Muscle of leg (tissue), 16 donors: ENCODE measurements at places on chromosomes 2 and 18. TPM values are rescaled to one million over a fixed set of nuclear protein-coding genes. Genes with fewer than 3 reads are reported as not detected.

DNA sequence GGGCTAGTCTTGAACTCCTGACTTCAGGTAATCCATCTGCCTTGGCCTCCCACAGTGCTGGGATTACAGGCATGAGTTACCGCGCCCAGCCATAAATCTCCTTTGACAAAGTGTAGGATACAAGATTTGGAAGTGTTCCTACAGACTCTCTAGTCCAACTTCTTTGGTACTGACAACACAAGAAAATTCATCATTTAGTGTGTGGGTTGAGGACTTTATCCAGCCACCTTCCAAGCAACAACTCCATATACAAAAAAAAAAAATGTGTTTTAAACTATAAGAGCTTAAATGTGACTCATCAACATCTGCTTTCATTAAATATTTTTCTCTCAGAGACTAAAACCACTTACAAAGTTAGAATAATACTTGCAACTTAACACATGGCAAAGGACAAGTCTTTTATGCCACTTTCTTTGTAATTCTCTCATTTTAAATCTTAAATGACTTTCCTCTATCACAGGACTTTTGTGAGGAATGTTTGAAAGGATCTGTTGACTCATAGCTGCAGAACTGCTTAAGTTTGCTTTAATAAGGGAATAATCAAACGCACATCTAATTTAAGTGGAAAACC, 46.2 kb upstream of the ITGAV start:
- no peak for DNase-seq

DNA sequence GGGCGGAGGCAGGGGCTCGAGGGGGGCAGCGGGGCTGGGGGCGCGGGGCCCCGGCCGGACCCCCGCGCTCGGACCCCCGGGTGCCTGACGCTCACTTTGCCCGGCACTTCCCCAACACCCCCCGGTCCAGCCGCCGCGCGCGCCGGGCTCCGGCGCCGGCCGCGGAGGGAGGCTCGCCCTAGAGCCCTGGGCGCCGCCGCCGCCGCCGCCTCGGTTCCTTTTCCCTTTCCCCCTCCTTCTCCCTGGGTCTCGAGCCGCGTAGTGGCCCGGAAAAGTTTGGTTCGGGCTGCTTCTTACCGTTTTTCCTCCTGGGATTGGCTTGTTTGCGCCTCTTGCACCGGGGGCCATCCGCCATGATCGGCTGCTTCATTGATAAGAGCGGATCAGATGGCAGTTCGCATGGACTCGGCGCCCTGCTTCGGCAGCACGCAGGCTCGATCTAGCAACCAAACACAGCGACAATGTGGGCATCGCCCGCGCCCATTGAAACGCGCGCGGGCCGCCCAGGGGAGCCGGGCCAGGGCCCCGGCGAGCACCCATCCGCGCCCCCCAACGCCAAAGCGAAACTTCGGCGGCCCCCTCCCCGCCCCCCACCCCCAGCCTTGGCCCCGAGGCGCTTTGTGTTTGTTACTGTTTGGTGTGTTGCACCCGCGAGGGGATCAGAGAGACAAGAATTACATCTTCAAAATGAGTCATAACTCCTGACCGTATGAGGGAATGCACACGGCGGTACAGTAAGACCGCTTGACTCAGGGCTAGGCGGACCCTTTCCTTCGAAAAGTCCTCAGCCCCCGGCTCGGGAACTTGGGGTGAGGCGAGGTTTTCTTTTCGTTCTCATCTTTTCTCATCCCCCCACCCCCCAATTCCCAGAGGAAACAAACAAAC, 2.7 kb downstream of the ZEB2 start:
- DNase-seq, result peak; percentile 89

Gene TTLL4
- 9.7 TPM for total RNA-seq

DNA sequence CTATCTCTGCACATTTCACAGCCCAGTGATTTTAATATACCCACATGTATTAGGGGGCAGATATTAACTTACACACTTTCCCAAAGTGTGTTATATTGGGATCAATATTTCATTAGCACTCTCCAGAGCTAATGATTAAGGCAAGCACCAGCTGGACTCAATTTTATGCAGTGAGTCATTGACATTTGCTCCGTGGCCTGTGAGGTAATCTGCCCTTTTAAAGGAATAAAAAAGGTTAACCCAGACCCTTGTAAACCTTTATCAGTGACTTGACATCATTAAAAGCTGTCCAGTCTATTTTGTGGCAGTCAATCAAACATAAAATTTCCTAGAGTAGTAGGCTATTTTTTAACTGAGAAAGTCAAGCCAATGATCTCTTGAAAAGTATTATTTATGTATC, 1870.4 kb upstream of the CELF4 start:
- no peak for DNase-seq

DNA sequence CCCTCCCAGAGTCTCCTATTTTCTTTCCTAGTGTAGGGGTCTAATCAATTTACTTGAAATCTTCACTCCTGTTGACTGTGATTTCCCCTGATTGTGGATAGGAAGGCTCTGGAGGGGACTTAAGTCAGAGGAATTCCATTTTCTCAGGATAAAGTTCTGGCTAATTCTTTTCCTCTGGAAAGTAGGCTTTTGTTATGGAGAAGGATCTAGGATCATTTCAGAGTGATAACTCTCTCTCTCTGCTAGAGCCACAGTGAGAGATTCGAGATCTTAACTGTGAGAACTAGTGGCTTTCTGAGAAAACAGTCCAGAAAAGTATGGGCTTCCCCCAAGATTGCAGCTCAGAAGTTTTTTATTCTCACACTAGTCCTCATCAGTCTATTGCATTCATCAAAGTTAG, 163.9 kb upstream of the TFPI start:
- no peak for DNase-seq

Gene CD8B2
- total RNA-seq, result 0.09 TPM

Gene ANKRD36
- 38.0 TPM for total RNA-seq

GRCh38 chr2:55106148-55106547, 55.9 kb upstream of the RTN4 start:
- DNase-seq, result no peak

Gene CDH2
- total RNA-seq, result 3.3 TPM

- DNase-seq, result peak; percentile 23
These were observed 247.9 kb downstream of the TSN start for GRCh38 chr2:122003196-122003940.

GRCh38 chr2:59957504-59957903, 596.0 kb downstream of the BCL11A start:
- no peak for DNase-seq

GRCh38 chr2:35185861-35186412, 1169.6 kb upstream of the CRIM1 start:
- no peak for DNase-seq

Gene MC4R
- 0.62 TPM for total RNA-seq

DNA sequence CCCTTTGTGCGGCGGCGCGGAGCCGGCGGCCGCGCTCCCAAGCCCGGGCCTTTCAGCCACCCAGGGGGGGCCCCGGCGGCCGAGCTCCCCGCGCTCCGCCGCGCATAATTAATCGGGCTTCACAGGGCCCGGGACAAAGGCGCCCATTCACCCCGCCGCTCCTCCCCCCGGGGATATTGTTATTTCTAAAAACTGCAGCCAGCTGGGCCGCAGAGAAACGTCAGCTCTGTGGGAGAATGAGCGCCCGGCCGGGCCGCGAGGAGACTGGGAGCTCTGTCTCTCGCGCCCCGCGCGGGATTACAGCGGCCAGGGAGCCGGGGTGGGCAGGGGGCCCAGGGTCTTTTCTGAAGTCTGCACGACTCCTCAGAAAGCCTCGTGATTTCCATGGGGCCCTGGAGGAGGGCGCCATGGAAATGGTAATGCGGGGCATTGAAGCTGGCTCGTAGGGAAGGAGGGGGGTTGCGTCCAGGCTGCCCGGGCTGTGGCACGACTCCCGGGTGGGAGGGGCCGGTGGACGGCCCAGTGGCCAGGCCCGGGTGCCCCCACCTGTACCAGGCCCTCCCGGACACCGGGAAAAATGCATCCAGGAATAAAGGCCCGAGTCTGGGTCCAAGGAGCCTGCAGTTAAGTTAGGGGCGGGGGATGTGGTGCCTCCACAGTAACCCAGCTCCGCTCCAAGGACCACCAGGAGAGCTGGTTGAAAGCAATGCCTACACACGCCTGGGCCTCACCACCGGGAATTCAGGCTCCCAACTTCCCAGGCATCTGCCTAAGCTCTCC, 125.3 kb downstream of the ZFP36L2 start:
- peak; percentile 77 for DNase-seq

DNA sequence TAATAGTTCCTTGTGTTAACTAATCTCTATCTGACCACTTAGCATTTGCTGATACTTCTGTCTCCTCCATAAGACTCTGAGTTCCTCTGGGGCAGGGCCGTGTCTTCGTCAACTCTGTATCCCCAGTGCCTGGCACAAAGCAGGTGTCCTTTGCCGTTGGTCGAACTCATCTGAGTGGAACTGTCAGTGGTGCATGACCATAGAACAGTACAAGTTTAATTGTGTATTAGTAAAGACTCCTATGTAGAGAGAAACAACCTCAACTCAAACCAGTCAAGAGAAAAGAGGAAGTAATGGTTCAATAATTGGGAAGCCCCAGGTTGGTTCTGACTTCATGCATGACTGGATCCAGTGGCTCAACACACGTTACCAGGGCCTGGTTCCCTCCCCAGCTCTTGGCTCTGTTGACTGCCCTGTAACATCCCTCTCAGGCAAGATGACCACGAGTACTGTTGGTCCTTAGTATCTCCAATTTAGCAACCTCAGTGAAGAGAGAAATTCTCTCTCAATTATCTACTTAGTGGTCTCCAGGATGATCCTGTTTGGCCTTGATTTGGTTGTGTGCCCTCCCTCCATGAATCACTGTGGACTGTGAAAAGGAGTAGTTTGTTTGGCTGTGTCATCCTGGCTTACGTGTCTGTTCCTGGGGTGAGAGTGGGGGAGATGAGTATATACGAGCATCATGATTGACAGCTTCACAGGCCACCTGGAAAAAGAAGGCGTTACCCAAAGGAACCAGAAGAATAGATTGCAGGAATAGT, 58.5 kb upstream of the MSH6 start:
- DNase-seq, result no peak

Gene HOXD3
- total RNA-seq, result 3.1 TPM

Gene KCNIP3
- 5.8 TPM for total RNA-seq

Gene CGREF1
- total RNA-seq, result 6.7 TPM

GRCh38 chr2:238857959-238858358, 10.1 kb downstream of the TWIST2 start:
- no peak for DNase-seq

DNA sequence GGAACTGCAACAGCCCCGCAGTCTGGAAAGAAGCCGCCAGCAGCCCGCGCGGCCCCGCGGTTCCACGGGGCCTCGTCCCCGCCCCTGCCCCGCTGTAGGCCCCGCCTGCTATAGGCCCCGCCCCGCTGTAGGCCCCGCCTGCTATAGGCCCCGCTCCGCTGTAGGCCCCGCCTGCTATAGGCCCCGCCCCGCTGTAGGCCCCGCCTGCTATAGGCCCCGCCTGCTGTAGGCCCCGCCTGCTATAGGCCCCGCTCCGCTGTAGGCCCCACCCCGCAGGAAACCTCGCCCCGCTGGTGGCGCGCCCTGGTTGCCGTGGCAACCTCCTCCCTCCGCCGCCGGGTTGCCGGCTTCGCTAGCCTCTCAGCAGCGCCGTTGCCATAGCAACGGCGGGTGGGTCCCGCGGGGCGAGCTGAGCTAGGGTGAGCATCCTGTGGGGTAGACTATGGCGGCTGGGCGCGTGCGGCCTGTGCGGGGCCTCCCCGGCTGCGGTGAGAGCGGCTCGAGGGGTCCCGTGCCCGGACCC, 12.2 kb upstream of the KIF1A start:
- peak; percentile 90 for DNase-seq

Gene LCT
- total RNA-seq, result not detected

Gene EFEMP1
- total RNA-seq, result 19.7 TPM

Gene RGPD3
- 0.44 TPM for total RNA-seq

DNA sequence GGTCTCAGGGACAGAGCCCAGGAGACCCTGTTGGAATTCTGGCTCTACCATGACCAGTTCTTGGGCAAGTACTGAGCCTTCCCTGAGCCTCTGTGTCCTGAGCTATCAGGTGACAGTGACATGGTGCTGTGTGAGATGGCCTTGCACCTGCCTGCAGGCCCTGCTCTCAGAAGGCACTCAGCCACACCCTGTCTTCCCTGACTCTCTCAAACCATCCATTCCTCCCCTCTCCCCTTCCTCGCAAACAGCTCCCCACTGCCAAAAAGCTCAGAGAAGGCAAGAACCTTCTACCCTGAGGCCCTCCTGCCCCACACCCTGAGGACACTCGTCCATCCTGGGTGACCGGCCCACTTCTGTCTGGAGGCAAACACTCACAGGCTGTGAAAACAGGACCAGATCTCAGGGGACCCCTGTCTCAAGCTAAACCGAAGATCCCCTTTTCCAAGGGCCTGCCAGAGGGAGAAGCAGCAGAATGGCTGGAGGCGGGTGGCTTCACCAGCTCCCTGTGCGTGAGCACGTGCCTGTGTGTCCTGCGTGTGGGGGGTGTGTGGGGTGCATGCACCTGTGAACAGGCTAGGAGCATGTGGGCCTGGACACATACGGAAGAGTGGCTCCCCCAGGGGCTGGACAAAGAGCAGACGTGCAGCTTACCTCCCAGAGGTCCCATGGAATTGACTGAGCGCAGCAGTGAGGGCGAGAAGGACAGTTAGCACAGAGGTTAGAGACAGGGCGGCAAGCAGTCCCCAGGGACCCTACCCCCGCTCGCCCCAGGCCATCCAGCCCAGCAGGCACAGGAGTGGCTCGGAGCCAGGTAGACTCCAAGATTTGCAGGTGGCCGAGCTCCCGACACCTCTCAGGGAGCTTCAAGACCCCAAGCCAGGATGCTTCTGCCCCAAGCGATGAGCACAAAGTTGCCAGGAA, 53.9 kb downstream of the BIN1 start:
- DNase-seq, result no peak

DNA sequence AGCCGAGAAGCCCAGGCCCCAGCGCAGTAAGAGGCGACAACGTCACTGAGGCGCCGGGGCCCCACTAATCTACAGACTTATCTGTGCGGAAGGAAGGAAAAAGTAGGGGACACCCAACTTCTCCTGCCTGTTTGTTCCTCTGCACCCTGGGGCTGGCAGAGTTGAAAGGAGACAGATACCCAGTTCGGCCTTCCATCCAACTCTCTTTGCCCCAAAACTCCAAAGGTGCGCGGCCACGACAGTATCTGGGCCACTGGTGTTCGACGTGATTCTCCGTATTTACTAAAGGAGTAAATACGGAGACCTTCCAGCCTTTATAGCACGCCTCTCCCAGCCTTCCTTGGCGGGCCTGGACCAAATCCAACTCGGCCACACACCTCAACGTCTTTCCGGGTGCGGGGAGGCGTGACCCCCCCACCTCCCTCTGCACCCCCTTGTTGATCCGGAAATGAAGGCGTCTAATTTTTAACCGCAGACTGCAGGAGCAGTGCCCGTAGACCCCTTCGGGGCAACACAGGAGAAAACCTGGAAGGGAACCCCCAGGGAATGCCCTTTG, 1.6 kb downstream of the SMAD7 start:
- DNase-seq, result peak; percentile 49

Gene LOXHD1
- total RNA-seq, result 1.3 TPM

Gene DOK6
- total RNA-seq, result 4.9 TPM

DNA sequence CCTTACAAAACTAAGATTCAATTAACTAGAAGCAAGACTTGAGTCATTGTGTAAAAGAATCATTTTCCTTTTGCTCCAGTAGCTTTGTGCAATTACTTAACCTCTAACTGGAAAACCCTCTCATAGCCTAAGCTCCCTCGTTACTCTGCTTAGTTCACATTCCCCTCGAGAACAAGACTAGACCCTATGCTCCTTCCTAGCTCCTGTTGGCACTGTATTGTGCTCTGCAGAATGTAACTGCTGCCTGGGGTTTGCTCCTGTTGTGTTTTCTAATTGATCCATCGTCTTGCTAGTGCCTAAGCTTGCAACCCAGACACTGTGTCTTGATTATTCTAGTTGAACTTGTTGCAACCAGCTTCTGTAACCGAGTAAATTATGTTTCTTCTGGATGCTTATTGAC, 347.0 kb downstream of the ZNF804A start:
- no peak for DNase-seq

GRCh38 chr2:159856760-159857159, 58.8 kb upstream of the CD302 start:
- DNase-seq, result no peak

Gene PRR30
- not detected for total RNA-seq
